ENCODE measurements at places on chromosomes 6 and 20. TPM values are rescaled to one million over a fixed set of nuclear protein-coding genes. Genes with fewer than 3 reads are reported as not detected.

DNA sequence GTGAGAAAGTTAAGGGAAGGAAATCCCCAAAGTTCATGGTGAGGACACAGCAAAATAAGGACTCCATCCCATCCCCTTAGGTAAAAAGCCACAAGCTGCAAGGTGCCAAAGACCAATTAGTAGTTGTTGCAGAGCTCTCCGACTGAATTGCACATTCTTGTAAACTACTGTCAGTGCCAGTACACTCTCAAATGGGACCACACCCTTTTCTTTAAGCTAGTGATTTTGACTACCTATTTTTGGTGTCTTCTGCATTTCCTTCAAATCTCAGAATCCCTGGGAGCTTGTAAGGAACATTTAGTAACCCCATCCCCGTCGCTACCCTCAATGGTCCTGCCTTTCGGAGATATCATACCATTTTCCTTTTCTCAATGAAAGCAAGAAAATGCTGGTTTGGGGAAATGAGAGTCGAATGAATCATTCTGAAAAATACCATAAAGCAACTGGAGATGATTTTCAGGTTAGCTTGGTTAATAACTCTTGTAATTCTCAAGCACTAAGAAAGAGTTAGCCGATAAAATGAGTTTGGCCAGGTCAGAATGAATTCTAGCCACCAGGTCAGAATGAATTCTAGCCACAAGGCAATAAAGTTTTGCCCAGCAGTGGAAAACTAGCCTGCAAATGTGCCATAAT lies 5.2 kb upstream of the HMGN3 start:
- H3K4me3 ChIP-seq = no peak overlapping the region
- no peak overlapping the region for H3K27ac ChIP-seq
- no peak for DNase-seq
- H3K27me3 ChIP-seq = no peaks in the 10 kb centered on the region

The ACSS1 gene
- total RNA-seq = 45.8 TPM

DNA sequence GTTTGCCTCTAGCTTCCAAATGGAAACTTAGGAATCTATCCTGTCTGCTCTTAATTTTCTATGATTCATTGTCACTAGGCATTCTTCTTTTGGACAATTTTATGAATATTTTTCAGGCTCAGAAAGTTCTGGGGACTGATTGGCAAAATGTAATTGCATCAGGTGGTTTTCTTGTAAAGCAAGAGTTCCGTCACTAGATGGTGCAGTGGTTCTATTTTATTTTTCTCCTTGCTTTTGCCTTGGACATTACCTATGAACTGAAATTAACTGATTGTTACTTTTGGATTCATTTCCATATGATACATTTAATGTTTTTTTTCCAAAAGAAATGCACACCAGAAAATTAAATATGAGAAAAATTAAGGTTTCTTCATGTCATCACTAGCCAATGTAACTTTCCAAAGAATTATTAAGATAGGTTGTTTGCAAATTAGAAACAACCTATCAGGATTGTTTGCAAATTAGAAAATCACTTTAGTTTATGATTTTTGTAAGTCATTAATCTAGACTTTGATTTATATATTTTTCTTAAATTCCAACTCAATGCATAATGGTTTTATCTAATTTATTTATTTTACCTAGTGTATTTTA lies 48.0 kb downstream of the TMEM170B start:
- no peak for DNase-seq
- no peaks in the 10 kb centered on the region for H3K4me1 ChIP-seq
- H3K36me3 ChIP-seq = no peaks in the 10 kb centered on the region
- no peak overlapping the region for H3K27ac ChIP-seq

The PNRC1 gene
- total RNA-seq = 307 TPM

DNA sequence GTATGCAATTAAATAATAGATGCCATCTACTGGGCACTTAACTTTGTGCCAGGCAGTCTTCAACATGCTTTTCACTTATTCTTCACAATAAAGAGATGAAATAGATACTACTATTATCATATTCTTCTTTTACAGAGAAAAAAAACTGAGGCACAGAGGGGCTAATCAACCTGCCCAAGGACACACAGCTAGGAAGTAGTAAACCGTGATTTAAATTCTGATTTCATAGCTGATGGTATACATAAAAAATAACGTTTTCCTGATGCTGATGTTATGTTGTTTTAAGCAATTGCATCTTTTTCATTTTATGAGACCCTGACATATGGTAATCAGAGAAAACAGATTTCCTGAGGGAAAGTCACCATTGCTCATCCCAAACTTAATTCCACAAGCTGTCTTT lies 45.1 kb upstream of the ATXN1 start:
- no peaks in the 10 kb centered on the region for H3K36me3 ChIP-seq
- H3K4me1 ChIP-seq = peaks cover 7% of the 10 kb centered on the region
- no peak overlapping the region for H3K4me3 ChIP-seq
- no peak overlapping the region for H3K27ac ChIP-seq
- H3K27me3 ChIP-seq = no peaks in the 10 kb centered on the region

DNA sequence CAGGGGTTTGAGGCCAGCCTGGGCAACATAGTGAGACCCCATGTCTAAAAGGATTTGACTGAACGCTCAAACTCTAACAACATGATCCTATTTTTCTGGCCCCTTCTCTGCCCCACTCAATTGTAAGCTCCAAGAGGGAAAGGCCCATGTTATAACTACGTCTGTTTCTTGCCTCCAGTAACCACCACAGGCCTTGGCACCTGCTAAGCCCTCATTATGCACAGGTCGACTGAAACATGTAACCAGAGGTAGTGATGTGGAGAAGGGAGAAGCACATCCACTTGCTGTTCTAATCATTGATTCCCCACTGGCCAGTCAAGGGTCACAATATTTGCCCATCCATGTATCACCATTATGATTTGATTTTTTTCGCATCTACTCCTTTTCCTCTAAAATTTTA lies 475.5 kb downstream of the KIF16B start:
- DNase-seq = no peak
- H3K4me3 ChIP-seq = no peak overlapping the region
- peaks cover 6% of the 10 kb centered on the region for H3K4me1 ChIP-seq

The SLC17A2 gene
- not detected for total RNA-seq

The FOXQ1 gene
- total RNA-seq = 5.5 TPM
